ENCODE measurements at places on chromosomes 16 and 17.
A peak's percentile ranks its signal among the peaks of the same experiment; 100 is the strongest.

DNA sequence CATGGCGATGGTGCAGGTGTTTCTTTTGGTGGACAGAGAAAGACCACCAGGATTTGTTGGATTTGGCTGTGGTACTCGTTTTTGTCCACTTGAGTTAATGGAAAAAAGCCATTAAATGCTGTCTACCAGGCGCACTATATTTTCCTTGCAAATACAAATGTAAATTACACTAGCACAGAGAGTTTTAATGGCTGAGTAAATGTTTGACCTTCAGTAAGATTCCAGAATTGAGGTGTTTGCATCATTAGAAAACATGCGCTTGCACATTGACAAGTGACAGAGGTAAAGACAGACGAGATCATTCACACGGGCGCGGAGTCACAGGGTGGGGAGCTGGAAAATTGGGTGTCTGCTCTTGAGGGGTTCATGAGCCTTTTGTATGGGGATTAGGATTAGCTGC is 53.5 kb upstream of the AKTIP start:
- no peak for DNase-seq

DNA sequence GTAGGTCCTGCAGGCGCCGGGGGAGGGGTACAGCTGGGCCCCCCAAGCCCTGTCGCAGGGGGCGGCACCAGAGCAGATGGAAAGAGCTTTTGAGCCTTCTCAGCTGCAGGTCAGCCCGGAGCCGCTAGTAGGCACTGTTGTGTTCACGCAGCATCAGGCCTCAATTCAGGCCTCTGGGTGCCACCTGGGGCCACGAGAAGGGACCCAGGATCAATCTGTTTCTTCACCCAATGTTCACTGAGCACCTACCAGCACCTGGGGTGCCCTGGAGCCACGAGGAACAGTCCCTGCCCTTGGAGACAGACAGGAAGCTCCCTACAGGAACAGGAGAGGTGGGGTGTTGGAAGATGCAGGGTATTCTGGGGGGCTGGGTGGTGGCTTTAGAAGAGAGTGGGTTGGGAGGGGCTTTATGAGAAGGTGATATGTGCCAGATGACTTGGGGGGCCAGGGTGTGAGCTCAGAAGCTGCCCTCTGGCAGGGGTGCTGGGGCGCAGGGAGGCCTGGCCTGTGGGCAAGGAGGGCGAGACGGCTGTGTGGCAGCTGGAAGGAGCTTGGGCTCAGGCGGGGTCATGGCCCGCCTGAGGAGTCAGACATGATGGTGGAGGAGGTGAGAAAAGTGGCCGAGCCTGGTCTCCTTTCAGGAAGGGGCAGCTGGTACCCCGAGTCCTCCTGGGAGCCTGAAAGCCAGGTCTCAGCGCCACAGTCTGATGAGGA is 121.9 kb upstream of the GSE1 start:
- no peak for DNase-seq

- DNase-seq, result no peak
These were observed 10.9 kb upstream of the CACNG4 start for GRCh38 chr17:66953630-66954020.

DNA sequence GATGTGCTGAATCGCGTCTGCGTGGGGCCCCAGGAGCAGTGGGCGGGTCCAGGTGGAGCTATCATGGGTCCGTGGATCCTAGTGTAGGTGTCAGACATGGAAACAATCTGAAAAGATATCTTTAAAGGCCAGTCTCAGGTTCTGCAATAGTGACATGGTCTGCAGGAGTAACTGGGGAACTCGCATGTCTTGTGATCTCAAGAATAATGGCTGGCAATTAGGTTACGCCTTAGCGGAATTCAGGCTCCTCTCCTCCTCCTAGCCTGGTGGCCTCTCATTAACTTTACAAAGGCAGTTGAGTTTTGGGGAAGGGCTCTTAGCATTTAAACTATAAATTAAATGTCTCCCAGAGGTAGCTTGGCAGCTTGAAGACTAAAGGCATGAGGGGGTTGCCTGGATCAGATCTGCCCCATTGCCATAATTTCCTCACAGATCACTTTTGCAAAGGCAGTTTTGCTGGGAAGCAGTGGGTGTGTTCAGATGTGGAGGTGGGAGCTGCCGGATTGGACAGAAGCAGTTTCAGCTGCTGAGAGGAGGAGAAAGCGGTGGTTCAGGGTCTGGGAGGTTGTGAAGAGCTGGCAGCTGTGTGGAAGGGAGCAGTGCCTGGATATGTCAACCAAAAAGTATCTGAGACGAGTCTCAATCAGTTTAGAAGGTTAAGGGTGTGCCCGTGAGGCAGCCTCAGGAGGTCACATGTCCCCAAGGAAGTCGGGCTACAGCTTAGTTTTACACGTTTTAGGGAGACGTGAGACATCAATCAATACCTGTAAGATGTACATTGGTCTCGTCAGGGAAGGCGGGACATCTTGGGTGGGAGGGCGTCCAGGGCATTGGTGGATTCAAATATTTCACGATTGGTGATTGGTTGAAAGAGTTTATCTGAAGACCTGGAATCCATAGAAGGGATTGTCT is 2.7 kb downstream of the TBCD start:
- peak; percentile 75 for DNase-seq

DNA sequence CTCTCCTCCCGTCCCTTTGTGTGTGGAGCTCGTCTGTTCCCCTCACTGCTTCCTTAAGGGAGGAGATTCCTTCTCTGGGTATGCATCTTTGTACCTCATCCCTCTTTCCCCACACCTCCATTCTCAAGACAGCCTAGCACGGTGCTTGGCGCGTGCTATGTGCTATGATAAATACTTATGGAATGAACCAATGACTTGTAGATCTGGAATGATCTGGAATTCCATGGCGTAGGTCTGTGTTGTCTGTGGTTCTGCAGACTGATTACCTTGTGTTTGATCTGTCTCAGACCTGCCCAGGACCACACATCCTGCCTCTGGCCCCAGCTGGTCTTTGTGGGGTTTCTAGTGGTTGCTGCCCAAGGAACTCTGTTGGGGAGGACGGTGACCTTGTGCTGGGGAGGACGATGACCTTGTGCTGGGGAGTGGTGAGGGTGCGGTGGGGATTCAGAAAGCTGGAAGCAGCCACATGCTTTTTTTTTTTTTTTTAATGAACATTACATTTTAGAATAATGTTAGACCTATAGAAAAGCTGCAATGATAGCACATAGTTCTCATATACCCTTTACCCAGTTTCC is 33.5 kb upstream of the ETV4 start:
- DNase-seq, result peak; percentile 94

- DNase-seq, result no peak
These were observed 611 bp downstream of the RRAD start for GRCh38 chr16:66924527-66925321.

DNA sequence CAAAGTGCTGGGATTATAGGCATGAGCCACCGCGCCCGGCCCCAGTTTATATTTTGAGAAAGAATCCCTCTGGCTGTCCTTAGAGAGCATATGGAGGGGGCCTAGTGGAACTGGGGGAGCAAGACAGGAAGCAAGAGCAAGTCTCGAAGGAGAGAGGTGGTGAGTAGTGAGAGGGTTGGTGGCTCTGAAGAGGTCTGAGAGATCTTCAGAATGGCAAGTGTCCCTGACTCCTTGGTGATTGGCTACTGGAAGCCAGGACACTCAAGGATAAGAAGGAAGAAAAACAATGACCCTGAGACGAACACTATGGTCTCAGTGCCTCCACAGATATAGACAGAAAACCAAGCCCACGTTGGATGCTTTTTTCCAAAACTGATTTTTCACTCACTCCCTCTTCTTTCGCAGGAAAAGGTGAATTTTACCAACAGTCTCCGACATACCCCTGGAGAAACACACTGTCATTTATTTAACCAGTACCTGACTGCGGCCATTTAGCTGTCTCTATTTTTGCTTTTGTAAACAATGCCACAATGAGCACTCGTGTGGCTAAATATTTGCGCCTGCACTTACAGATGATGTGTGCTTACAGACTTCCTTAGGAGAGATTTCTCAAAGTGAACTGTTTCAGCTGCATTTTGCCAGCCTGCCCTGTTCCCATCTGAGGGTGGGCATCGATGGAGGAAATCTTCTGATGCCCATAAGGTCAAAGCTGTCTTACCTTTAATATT is 15.9 kb upstream of the DOK4 start:
- DNase-seq, result no peak

- no peak for DNase-seq
These were observed 11.9 kb downstream of the IRF8 start for GRCh38 chr16:85910854-85911247.

GRCh38 chr17:48973806-48974205 is 5.4 kb upstream of the GIP start:
- no peak for DNase-seq

DNA sequence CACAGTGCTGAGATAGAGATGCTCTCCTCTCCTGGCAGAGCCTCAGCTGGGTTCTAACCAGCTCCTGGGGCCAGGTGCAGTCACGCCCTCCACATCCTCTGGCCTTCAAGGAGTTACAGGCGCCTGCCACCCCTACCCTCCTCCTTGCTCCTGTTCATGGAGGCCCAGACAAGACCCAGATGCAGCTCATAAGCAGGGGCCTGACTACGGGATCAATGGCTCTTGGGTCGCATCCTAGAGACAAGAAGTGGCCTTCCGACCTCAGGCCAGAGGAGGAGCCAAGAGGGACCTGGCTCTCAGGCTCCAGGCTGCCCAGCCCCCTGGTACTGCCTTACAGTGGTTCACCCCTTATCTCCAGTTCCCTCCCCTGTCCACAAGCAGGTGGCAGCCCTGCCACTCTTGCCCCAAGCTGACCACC is 23.0 kb downstream of the ARHGAP27 start:
- DNase-seq, result no peak

- no peak for DNase-seq
These were observed 7.5 kb upstream of the NOS2 start for GRCh38 chr17:27807567-27808470.

- no peak for DNase-seq
These were observed 3.5 kb downstream of the SLC16A3 start for GRCh38 chr17:82232322-82232820.

GRCh38 chr17:47604598-47604927 is 45.2 kb upstream of the KPNB1 start:
- no peak for DNase-seq

GRCh38 chr17:58283674-58284612 is 3.2 kb upstream of the MPO start:
- no peak for DNase-seq

- no peak for DNase-seq
These were observed 40.5 kb downstream of the BAHCC1 start for GRCh38 chr17:81435652-81436293.

DNA sequence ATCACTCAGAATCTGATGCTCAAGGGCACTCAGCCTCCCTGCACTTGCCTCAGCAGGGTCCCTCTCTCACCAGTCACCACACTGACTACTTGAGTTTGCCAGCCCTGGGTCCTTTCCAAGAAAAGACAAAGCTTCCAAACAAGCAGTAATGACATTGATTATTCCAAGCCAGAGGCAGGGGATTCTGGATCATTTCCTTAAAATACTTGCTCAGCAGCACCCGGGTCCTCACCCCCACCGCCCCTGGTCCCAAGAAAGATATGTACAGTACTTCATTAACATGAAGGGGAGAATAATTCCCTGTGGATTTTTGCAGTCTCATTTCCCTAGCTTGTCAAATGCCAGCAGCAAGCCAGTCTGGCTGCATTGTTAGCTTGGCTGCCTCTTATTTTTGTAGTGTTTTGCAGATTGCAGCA is 83.2 kb upstream of the GNAO1 start:
- DNase-seq, result no peak

DNA sequence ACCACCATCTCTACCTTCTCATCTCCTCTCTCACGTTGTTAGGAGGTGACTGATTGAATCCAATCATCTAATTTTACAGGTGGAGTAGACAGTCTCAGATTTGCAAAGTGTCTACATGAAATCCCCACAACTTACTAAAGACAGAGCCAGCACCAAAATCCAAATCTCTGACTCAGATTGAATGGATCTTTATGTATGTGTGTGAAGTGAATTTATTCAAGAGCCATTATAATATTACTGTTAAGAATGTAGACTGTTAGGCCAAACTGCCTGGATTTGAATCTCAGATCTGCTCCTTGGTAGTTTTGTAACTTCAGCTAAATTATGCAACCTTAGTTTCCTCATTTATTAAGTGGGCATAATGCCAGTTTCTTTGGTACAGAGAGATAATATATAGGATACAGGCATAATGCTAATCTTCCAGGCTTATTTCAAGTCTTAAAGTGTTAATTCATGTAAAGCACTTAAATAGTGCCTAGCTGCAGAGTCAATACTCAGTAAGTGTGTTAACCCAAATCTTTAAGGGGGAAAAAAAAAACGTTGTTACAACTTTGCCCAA is 12.7 kb downstream of the CNEP1R1 start:
- DNase-seq, result no peak

GRCh38 chr17:27259356-27259755 is 34.6 kb upstream of the WSB1 start:
- no peak for DNase-seq

DNA sequence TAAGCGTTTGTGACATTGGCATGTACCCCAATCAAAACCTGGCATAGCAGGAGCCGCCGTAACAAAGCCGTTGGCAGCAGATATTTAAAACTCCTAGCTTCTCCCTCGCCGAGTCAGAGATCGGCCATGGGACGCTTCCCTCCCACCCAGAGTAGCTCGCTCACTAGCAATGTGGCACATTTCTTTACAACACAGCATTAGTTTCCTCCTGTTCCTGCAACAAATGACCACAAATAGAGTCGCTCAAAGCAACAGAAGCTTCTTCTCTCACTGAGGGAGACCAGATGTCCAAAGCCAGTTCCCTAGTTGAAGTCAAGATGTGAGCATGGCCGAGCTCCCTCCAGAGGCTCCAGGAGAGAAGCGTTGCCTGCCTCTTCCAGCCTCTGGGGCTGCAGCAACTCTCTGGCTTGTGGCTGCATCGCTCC is 106.7 kb downstream of the RBFOX3 start:
- DNase-seq, result no peak

- DNase-seq, result no peak
These were observed 575.2 kb upstream of the CDH11 start for GRCh38 chr16:65697065-65697464.

- no peak for DNase-seq
These were observed 4.2 kb downstream of the SLC2A4 start for GRCh38 chr17:7285679-7286078.

DNA sequence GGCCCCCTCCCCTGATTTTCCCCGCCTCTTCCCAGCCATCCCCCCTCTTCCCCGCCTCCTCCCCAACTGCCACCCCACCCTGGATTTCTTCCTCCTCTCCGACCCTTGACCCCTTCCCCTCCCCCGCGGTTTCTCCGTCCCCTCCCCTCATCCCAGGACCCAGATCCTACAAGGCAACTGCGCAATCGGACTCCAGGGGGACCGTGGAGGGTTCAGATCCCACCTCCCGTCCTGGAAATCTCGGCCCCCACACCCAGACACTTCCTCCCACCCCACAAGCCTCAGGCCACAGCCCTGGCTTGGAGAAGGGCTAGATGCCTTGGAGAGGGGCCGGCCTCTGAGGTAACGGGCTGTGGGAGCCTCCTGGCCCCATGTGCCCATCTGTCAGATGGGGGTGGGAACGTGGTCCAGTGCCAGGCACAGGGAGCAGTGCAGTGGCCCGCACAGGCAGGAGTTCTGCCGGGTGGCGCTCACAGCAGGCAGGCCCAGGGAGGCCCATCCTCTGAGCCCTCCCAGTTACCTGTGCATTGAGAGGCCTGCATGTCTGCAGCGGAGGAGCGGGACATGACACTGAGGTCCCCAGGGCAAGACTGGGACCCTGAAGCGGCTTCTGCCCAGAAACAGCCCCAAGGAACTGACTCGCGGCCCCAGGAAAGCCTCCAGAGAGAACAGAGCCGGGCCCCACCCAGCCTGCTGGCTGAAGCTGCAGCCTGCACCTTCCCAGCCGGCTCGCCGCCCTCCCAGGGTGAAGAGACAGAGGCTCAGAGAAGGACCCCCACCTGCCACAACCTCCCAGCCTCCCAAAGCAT is 16.7 kb downstream of the ZNF423 start:
- no peak for DNase-seq

GRCh38 chr17:76345377-76345974 is 8.2 kb downstream of the PRPSAP1 start:
- DNase-seq, result no peak
